Right renal pelvis (tissue), 4 donors: ENCODE measurements at places on chromosomes 4 and X. TPM values are rescaled to one million over a fixed set of nuclear protein-coding genes. Genes with fewer than 3 reads are reported as not detected.

MORC4 gene
- 22.1 TPM for polyA plus RNA-seq

DNAJB14 gene
- polyA plus RNA-seq: 32.1 TPM

RAB33A gene
- 0.71 TPM for polyA plus RNA-seq

APOO gene
- 43.1 TPM for polyA plus RNA-seq

CT55 gene
- 0.59 TPM for polyA plus RNA-seq

PPEF2 gene
- polyA plus RNA-seq: 0.30 TPM

UCP1 gene
- 0.42 TPM for polyA plus RNA-seq
